ENCODE measurements at places on chromosomes 7 and 10.

DNA sequence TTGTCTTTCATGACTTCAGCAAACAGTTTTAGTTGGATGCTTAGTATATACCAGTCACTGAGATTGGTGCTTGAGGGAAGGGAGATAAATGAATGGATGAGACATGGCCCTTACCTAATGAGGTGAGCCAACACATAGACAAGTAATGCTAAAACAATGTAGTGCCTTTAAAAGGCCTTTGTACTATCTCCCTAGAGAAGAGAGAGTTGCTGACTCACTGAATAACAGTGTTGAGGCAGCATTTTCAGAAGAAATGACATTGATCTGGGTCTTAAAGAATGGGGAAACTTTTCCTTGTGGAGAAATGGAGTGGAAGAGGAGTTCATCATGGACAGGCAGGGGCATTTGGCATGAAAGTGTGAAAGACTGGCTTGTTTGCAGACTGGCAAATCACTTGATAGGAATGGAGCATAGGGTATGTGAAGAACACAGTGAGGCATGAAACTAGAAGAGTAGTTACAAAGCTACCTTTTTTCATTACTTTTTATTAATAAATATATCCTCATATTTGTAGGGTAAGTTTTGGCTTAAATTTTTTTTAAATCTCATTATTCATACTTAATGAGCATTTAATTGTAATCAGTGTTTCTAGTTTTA lies 91.2 kb downstream of the KAT6B start:
- no peak for DNase-seq

DNA sequence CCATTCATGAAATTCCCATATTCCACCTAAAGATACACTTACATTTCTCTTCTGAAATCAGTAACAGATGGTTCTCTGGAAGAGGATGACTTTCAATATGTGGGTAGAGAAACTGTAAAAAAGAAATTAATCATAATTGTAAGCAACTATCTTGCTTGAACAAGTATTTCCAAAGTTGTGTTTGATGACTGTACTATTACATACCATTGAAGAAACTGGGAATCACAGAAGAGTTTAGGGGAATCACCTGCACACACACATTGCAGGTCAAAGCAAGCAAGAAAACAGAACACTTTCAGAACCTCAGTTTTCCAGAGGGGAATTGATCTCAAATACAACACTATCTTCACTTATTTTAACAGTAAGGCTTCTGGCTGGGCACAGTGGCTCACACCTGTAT lies 33.6 kb downstream of the GSAP start:
- no peak for DNase-seq

- DNase-seq, result no peak
These were observed 135.1 kb downstream of the VPS50 start for GRCh38 chr7:93367254-93367653.

DNA sequence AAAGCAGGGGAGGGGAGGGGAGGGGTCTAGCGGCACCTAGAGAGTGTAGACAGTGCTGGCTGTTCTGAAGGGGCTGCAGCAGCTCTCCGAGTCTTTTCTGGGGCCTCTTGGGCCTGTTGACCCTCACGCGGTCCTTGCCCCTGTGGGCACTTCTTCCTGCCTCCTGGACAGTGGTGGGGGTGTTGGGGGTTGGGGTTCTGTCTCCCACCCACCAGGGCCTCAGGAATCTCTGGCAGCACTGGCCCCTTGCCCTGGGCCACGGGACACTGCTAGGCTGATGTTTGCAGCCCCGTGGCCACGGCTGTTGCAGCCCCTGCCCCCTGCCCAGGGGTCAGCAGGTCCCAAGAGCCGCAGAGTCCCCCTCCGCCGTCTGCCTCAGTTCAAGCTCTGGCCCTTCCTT lies 68.9 kb upstream of the INPP5A start:
- DNase-seq, result no peak

GRCh38 chr10:88966797-88967196 lies 14.2 kb upstream of the ACTA2 start:
- no peak for DNase-seq

GRCh38 chr7:121376979-121377378 lies 19.1 kb downstream of the FAM3C start:
- DNase-seq, result no peak

DNA sequence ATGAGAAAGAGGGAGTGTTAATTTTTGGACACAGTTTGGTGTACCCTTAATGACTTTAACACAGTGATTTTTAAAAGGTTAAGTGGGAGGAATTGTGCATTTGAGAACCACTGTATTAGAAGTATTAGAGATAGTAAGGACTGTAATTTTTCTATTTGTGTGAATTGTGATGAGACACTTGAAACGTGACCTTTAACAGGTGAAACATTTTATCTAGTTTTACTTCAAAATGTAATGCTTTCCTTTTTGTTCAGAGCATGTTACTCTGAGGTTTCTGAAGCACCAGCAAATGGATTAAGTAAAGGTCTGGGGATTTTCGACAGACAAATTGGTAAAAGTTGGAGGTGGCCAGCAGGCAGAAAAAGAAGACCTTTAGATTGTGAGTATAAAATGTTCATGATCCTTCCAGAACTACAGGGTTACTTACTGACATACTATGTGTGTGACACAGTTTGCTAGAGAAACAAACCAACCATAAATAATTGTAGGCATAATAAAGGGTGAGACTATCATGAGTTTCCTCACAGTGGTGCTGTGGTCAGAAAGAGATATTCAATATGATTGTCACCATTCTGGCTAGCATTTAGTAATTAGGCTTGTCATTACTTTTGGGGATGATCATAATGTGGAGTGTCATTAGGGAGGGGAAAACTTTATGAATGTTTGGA lies 26.1 kb downstream of the LCOR start:
- no peak for DNase-seq

DNA sequence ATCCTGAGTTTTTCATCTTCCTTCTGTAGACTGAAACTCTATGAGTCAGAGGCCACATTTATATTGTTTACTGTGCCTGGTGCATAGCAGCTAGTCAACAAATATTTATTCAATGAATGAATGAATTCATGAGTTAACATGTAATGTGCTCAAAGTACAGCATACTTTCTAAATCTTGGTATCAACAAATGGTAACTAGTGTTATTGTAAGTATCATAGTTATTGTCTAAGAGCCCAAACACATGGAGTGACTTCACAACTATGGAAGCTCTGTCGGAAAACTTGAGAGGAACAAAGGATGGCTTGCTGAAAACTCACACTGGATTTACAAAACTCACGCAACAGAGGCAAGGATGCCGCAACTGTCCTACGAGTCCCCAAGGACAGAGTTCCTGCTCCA lies 35.9 kb downstream of the DENND2A start:
- DNase-seq, result no peak

GRCh38 chr10:98833542-98833941 lies 386.8 kb upstream of the HPS1 start:
- no peak for DNase-seq

DNA sequence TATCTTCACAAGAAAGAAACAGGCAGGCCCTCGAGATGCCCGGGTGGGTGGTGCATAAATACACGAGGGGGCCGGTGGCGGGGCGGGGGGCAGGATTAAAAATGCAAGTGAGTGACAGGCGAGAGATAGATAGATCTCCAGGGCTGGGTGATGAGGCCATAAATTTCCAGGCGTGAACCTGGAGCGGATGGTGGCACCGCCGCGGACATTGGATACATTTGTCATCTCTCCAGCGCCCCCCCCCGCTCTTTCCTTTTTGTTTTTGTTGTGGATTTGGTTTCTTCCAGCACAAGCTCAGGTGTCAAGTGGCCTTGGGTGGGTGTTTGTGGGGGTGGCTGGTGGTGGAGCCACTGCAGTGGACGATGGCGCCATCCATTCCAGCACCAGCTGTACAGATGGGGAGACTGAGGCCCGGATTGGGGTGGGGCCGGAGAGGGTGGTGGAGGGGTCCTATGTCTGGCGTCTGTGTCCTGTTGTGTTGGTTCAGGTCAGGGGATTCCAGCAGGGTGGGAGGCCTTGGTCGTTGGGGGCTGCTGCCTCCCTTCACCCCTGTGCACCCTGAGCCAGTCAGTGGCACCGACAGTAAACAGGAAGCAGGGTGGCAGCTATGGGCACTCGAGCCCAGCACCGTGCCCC lies 2.9 kb downstream of the ELFN1 start:
- no peak for DNase-seq

DNA sequence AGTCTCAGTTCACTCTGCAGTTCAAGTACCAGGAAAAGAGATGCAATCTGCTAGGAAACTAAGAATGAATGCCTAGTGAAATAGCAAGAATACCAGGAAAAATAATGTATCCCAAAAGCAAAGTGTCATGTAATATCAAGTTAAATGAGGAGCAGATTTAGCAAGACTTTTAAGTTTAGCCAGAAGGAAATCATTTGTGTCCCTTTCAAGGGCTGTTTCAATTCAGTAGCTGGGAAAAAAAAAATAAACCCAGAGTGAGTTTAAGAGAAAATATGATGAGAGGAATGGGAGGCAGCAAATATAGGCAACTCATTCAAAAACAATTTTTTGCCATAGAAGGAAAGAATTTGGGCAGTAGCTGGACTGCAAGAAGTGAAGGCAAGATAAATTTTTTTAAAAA lies 135.8 kb downstream of the DGKB start:
- no peak for DNase-seq

DNA sequence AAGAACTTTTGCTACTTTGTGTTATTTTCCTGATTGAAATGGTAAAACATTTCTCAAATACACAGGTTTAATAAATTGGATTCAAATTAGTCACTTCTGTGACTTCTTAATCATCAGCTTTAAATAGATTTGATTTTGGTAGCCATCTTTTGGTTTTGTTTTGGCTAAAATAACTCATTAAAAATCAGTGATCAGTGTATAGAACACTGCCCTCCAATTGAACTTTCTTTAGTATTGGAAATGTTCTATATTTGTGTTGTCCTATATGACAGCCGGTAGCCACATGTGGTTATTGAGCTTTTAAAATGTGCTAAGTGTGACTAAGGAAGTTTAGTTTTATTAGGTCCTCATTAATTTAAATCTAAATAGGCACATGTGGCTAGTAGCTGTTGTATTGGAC lies 50.4 kb downstream of the GLCCI1 start:
- DNase-seq, result no peak

Data from caudate nucleus (tissue), 63 donors.